ENCODE measurements at places on chromosomes 16 and 17. TPM values are rescaled to one million over a fixed set of nuclear protein-coding genes. Genes with fewer than 3 reads are reported as not detected.

The CCL14 gene
- total RNA-seq, result 136 TPM

- peaks cover 5% of the 10 kb centered on the region for H3K36me3 ChIP-seq
- peak overlapping the region; percentile 76 for H3K27ac ChIP-seq
- DNase-seq, result no peak
- H3K27me3 ChIP-seq, result no peaks in the 10 kb centered on the region
- no peak overlapping the region for H3K4me3 ChIP-seq
- H3K4me1 ChIP-seq, result no peaks in the 10 kb centered on the region
These were observed 43.9 kb downstream of the USP31 start for GRCh38 chr16:23105309-23105708.

- H3K4me3 ChIP-seq, result no peak overlapping the region
- H3K27ac ChIP-seq, result no peak overlapping the region
- DNase-seq, result no peak
- H3K27me3 ChIP-seq, result no peaks in the 10 kb centered on the region
- H3K36me3 ChIP-seq, result no peaks in the 10 kb centered on the region
- H3K4me1 ChIP-seq, result peaks cover 5% of the 10 kb centered on the region
These were observed 6.9 kb downstream of the DEXI start for GRCh38 chr16:10935226-10935915.

DNA sequence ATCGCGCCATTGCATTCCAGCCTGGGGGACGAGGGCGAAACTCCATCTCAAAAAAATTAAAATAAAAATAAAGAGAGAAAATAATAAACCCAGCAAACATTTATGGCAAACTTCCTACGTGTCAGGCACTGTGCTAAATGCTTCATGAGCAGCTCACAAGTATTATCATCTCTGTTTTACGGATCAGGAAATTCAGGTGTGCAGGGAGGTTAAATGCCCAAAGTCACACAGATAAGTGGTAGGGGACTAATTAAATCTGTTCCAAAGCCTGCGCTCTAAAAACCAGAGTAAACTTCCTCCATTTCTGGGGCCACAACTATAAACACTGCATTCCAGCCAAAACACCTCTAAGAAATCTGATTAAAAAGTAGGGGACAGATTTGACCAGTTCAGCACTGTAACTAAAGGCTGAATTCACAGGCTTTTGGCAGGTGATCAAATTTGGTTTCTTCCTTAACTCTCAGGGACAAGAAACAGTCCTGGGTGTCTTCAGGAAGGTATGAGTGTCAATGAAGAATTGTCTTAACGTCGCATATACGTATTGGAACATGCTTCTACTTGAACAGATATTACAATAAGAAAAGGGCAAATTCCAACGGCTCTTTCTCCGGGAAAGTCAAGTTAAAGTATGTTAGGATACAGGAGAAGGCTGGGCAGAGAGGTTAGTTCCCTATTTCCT lies 996 bp downstream of the STRADA start:
- no peak for DNase-seq
- H3K4me3 ChIP-seq, result peak overlapping the region; percentile 56
- H3K36me3 ChIP-seq, result no peaks in the 10 kb centered on the region
- no peak overlapping the region for H3K27ac ChIP-seq
- no peaks in the 10 kb centered on the region for H3K4me1 ChIP-seq
- H3K27me3 ChIP-seq, result no peaks in the 10 kb centered on the region

The HOXB8 gene
- total RNA-seq, result 1.0 TPM

The HOXB13 gene
- total RNA-seq, result not detected

DNA sequence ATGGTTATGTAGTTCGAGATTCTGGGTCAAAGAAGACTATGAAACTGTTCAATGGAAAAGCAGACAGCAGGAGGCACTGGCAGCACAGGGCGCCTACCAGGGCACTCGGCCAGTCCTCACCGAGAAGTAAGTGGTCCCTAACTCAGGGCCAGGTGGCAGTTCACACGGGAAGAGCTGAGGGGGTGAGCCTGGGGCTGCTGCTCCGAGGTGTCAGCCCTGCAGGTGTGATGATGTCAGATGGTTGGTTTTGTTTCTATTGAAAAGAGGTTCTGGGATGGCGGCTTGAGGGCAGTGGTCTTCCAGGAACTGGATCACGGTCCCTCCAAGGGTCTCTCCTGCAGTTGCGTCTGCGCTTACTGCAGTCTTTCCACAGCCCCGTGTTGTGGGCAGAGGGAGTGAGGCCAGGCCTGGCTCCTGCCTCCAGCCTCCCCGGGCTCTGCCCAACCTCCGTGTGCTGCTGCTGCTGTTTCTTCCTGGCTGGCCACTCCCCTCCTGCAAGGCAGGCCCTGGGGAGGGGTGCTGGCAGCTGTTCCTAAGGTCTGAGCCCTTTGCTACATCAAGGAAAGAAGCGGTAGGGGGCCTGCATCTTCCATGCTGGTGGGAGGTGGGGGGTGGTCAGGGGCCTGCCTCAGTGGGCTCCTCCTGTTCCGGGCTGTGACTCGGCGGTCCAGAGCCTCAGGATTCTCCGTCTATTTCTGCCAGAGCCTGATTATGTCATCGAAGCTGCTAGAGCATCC lies 22.6 kb downstream of the RNF213 start:
- peaks cover 3% of the 10 kb centered on the region for H3K36me3 ChIP-seq
- H3K4me1 ChIP-seq, result no peaks in the 10 kb centered on the region
- no peak overlapping the region for H3K4me3 ChIP-seq
- no peak for DNase-seq
- no peaks in the 10 kb centered on the region for H3K27me3 ChIP-seq

DNA sequence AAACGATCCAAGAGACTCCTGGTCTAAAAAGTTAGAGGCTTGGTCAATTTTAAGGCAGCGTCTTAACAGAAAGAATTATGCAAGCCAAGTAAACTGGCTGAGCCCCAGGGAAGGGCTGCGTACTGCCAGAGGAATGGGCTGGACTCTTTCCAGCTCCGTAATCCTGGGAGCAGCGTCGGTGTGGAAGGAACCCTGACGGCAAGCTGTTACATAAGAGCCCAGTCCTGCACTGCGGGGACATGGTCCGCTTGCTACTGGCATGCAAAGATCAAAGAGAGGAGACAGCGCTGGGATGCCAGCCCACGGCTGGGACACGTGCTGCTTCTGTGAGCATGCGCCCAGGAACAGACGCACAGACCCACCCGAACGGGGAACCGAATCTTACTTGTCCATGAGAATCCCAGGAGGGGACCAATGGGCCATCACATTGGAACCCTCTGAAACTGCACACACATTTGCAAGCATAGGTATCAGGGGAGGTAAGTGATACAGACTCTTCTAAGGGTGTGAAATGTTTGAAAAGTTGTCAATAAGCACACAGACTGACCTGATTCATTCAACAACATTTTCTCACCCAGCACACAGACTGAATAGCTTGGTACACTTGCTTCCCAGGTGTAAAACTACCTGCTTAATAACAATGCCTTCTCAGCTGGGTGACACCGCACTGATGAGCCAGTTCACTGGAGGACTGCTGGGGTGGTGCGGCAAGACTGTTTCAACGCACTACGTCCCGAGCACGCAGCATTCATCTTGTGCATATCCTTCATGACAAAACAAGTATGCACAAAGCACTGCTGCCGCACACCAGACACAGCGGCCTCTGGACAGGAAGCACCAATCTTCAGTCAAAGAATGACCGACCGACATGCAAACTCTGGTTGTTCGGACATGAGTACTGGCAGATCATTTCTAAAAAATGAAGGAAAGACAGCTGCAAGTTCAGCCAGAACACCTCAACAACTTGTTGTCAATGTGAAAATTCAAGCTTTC lies 94.9 kb downstream of the ANKRD11 start:
- H3K4me3 ChIP-seq, result no peak overlapping the region
- H3K4me1 ChIP-seq, result peaks cover 2% of the 10 kb centered on the region
- H3K27me3 ChIP-seq, result no peaks in the 10 kb centered on the region
- H3K27ac ChIP-seq, result peak overlapping the region; percentile 16
- DNase-seq, result peak; percentile 91

The LPO gene
- total RNA-seq, result not detected

- no peak overlapping the region for H3K4me3 ChIP-seq
- no peaks in the 10 kb centered on the region for H3K27me3 ChIP-seq
- H3K4me1 ChIP-seq, result peaks cover 40% of the 10 kb centered on the region
- peak overlapping the region; percentile 96 for H3K27ac ChIP-seq
These were observed 26.5 kb downstream of the YPEL2 start for GRCh38 chr17:59357929-59358328.

DNA sequence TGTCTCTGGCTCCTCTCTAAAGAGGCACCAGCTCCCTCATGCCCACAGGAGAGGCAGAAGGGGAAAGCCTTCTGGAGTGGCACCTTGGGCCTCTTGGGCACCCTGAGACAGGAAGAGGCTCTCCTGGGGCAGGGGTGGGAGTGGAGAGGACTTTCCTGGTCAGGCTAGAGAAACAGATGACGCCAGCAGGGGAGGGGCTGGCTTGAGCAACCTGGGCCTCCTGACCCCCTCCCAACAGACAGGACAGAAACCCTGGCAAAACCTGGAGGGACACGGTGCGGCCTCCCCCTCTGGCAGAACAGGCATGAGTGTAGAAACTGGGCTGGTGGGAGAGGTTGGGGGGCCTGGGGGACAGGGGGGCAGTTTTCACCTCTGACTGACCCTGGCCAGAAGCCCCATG lies 6.1 kb downstream of the SMIM5 start:
- no peak for DNase-seq
- no peak overlapping the region for H3K27ac ChIP-seq

The PIK3R6 gene
- total RNA-seq, result 1.3 TPM

DNA sequence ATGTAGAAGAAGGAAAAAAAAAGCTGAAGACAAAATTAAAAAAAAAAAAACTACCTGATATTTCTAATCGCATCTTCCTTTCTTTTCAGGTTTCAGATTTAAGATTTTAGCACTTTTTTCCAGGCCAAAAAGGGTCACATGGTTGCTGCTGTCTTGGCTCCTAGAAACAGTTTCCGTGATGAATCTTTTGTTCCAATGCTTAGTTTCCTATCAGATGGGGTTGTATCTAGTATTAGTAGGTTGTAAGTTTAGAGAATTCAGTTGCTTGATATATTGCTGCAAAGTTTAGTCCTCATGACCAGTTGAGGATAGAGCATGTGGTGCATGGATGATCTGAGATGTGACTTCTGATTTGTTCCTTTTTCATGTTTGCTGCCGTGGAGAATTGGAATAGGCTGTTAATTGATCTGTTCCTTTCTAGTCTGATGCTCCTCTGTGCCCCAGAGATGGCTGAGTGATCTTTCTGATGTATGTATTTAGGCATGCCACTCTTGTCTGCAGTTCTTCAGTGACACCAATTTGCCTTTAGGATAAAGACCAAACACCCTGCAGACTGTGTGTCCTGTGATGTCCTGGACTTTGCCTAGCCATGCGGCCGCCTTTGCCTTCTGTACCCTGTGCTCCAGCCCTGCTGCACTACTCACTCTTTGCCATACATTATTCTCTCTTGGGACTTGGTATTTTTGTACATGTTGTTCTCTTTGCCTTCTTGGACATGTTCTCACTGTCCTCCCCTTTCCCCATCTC lies 94.0 kb downstream of the MRTFB start:
- no peaks in the 10 kb centered on the region for H3K4me1 ChIP-seq
- no peaks in the 10 kb centered on the region for H3K27me3 ChIP-seq
- H3K4me3 ChIP-seq, result no peak overlapping the region
- H3K27ac ChIP-seq, result no peak overlapping the region
- DNase-seq, result no peak

DNA sequence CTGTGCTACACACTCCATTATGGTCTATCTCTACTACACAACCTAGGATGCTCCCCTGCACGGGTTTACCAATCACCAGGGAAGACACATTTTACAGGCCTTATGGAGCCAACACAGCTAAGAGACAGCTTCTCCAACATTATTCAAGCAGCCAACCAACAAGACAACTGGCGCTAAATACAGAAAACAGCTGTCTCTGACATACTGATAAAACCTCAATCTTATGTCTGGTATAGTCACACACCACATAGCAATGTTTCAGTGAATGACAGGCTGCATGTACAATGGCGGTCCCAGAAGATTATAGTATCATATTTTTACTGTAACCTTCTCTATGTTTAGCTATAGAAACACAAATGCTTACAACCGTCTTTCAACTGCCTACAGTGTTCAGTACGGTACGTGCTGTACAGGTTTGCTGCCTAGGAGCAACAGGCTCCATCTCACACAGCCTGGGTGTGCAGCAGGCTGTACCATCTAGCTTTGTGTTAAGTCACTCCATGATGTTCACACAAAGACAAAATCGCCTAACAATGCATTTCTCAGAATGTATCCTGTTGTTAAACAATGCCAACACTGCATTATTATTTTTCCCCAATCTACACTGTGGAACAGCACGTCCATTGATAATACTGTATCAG lies 10.9 kb downstream of the USP22 start:
- H3K4me1 ChIP-seq, result peaks cover 3% of the 10 kb centered on the region
- H3K27me3 ChIP-seq, result no peaks in the 10 kb centered on the region
- H3K36me3 ChIP-seq, result peaks cover 3% of the 10 kb centered on the region
- no peak for DNase-seq
- H3K4me3 ChIP-seq, result no peak overlapping the region
- no peak overlapping the region for H3K27ac ChIP-seq

The TNS4 gene
- 0.39 TPM for total RNA-seq

DNA sequence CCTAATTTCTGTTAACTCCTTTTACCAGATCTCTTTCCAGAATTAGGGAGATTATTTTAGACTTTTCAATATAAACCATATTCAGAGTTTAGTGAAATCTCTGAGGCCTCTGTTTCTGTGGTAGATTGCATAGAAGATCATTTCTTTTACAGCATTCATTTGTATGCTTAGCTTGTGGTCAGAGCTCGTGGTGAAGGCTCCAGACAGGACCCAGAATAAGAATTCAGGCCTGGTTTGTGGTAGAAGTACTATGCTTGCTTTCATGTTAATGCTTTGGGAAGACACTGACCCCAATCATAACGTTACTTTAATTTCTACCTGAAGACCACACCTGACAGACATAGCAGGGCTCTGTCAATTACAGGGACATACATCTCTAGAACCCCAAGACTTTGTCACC lies 258.1 kb downstream of the FTO start:
- no peak overlapping the region for H3K27ac ChIP-seq
- no peak overlapping the region for H3K4me3 ChIP-seq
- no peaks in the 10 kb centered on the region for H3K27me3 ChIP-seq
- peaks cover 2% of the 10 kb centered on the region for H3K36me3 ChIP-seq
- no peak for DNase-seq

The TMEM106A gene
- 37.2 TPM for total RNA-seq

DNA sequence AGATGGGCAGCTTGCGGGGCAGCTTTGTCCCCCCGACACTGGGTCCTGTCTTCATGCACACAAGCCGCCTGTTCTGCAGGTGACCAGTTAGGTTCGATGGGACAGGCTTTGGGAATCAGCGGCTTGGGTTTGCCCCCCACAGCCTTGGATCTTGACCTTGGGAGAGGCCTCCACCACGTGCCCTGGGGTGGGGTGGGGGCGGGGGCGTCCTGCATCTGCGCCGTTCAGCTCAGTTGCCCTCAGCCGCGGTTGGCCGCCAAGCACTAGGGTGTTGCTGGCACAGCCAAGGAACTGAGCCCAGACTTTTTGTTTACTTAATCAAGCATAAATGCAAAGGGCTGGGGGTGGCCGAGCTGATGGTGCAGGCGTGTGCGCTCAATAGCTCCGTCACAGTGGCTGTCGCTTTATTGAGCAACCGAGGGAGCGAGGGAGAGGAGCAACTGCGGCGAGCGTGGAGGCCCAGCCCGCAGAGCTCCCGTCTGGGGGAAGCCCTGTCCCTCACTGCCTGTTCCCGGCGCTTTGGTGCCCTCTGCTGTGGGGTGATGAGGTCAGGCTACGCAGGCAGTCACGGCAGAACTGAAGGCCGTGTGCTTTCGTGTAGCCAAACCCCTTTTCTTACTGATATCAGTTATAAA lies 33.9 kb downstream of the JPH3 start:
- H3K27ac ChIP-seq, result no peak overlapping the region
- no peaks in the 10 kb centered on the region for H3K4me1 ChIP-seq
- no peaks in the 10 kb centered on the region for H3K36me3 ChIP-seq
- H3K4me3 ChIP-seq, result no peak overlapping the region
- peak; percentile 90 for DNase-seq
- no peaks in the 10 kb centered on the region for H3K27me3 ChIP-seq

The FAM222B gene
- 18.4 TPM for total RNA-seq

All from aorta (tissue), 5 donors.